ENCODE measurements at places on chromosomes 4 and X.

GRCh38 chrX:38595801-38596200 lies 34.5 kb downstream of the TSPAN7 start:
- DNase-seq, result no peak

DNA sequence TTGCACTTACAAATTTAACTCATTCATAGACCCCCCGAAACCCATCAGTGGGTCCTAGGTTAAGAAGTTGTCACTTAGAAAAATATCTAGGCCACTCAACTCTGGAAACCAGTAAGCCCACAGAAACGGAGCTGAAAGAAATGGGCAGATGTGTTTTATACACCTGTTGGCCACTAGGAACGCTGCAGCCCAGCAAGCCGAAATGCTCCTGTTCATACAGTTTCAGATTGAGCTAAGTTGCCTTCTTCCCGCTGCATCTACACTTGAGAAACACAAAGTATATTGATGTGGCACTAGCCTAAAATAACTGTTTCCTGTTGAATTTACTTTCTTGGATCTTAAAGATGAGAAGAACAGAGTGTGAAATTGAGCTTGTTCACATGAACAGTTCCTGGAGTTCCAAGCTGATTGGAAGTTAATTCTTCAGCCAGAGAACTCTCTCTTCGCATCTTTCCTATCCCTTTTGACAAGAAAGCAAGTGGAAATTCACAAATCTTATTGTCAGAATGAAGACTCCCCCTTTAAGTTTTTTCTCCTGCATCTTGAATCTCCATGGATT lies 174.1 kb downstream of the RBMX2 start:
- DNase-seq, result peak; percentile 27

GRCh38 chrX:7318241-7318640 lies 170.3 kb upstream of the PUDP start:
- no peak for DNase-seq

GRCh38 chr4:154985673-154986072 lies 204.6 kb downstream of the RBM46 start:
- DNase-seq, result no peak

DNA sequence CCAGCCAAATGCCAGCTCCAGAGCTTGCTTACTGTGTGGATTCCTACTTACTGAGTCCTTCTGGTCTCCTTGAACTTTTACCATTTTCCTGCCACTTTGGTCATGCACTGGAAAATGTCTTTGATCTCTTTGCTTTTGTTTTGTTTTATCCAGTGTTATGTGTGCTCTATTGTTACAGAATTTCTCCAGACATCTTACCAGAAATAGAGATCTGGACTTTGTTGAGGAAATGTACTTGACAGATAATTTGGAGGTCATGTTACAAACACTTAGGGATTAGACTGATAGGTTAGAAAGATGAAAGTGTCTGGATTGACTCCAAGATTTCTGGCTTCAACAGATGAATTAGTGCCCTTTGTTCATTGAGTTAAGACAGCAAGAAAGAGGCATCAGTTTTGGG lies 5.7 kb upstream of the ZNF330 start:
- DNase-seq, result no peak

DNA sequence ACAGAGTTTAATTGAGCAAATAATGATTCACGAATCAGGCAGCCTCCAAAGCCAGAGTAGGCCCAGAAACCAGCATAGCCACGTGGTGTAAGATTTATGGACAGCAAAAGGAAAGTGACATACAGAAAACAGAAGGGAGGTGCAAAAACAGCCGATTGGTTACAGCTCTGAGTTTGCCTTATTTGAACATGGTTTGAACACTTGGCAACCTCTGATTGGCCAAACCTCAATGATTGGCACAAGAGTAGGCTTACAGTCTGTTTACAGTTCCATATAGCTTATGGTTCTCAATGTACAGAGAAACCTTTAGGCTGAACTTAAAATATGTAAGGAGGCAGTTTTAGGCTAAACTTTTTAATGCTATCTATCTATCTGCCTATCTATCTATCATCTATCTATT lies 394.8 kb downstream of the CFAP47 start:
- no peak for DNase-seq

DNA sequence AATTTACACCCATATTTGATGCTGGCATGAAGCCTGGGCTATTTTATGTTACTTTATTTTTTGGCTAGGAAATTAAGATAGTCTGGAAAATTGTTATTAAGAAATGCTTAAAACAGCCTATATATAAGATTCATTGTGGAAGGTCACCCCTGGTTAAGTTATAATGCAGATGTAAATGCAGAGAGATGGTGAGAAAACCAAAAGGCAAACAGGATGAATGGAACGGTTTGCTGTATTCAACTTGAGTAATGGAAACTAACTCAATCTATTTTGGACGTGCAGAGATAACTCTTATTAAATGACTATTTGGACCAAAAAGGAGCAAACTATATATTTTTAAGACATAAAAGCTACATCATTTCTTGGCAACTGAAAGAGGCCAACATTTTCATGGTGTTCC lies 446.3 kb upstream of the FRG1 start:
- DNase-seq, result no peak

DNA sequence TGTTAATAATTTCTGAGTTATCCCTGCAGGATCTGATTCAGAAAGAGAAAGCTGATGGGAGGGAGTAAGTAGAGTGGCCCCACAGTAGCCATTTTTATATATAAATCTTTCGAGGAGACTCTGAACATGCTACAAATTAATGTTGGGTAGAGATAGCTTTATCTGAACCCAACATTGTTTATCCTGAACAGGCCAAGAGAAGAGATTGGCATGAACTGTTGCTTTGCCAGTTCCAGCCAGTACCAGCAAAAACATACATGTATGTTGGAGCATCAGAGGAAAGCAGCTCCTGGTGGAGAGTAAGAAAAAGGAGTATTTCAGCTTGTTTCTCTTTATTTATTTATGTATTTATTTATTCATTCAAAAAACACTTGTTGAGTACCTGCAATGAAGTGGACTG lies 1.6 kb downstream of the MAOA start:
- no peak for DNase-seq

DNA sequence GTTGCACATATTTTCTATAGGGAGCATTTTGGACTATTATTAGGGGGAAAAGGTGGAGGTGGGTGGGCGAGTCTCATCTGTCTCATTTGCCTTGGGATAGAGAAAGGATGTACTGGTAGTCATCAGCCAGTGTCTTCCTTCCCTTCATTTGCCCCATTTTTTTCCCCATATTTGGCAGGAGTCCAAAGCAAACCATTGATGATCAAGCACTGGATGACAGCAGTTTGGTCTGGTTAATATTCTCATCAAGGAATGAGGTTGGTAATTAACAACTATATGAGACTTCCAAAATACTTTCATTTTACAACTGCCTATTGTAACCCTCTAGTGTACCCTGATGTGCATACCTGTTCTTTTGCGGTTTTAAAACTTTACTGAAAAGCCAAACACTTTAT lies 22.6 kb upstream of the IGFBP7 start:
- no peak for DNase-seq

GRCh38 chr4:68489338-68489737 lies 42.1 kb downstream of the TMPRSS11E start:
- DNase-seq, result no peak

- DNase-seq, result no peak
Measured at GRCh38 chrX:40867352-40867751, 132.0 kb upstream of the MED14 start.

DNA sequence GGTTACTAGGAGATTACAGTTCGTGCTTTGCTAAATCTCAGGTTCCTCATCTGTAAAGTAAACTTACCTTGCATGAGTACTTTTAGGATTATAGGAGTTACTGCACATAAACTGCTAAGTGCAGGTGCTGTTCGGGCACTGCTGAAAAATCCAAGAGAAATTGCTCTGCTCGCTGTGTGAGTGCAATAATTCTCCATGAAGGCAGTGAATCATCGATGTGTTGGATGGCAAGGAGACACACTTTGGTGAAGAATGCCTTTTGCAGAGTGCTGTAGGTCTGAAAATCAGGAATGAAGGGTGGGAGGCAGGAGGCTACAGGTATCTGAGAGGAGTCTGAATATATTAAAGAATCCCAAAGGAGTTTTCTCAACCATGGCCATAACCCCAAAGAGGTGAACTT lies 113.0 kb downstream of the CHIC2 start:
- DNase-seq, result no peak

- no peak for DNase-seq
Measured at GRCh38 chr4:3681191-3681590, 85.0 kb upstream of the ADRA2C start.

DNA sequence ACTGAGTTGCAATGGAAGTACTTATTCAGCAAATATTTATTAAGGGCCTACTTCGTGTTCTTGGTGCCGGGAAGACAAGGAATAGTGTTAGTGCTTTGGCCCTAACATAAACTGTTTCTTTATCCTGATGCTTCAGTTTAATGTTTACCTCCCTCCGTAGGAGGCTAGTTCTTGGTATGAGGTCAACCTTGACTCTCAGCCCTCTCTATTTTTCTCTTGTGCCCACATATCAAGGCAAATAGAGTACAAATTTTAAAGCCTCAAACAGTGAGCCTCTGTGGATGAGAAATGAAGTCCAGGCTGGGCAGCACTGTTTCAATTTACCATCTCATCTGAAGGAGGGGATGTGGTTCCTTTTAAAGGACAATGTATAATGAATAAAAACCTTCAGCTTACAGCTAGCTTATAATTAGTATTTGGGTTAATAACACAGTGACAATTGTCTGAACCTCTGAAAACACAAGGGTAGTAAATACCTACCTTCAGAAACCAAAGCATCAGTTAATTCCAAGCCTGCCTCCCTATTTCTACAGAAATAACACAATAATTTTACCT lies 68.5 kb downstream of the SH3RF1 start:
- no peak for DNase-seq

GRCh38 chrX:20594985-20595384 lies 328.3 kb upstream of the RPS6KA3 start:
- no peak for DNase-seq

- DNase-seq, result no peak
Measured at GRCh38 chrX:135264206-135264605, 12.3 kb downstream of the ETDA start.

DNA sequence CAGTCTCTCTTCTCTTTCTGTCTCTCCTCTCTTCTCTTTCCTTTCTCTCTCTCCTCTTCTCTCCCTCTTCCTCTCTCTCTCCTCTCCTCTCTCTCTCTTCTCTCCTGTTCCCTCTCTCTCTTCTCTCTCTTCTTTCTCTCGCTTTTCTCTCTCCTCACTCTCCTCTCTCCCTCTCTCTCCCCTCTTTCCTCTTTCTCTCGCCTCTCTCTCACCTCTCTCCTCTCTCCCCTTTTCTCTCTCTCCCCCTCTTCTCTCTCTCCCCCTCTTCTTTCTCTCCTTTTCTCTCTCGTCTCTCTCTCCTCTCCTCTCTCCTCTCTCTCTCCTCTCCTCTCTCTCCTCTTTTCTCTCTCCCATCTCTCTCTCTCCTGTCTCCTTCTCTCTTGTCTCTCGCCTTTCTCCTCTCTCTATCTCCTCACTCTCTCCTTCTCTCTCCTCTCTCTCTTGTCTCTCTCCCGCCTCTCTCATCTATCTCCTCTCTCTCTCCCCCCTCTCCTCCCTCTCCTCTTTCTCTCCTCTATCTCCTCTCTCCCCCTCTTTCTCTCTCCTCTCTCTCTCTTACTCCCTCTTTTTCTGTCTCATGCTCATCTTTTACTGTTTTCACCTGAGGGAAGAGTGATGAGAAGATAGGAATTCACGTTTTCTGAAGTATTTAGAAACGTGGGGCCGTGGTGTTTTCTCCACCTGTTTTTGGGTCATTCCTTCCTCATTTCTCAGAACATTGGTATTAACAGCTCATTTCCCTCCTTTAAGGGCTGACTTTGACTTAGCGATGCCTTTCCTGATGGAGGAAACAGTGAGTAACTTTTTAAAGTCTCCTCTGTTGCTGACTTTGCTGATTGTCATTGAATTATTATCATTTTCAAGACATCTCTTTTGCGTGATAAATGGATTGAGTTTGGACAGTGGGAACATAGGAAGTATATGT lies 80.6 kb upstream of the CD99 start:
- DNase-seq, result no peak

- no peak for DNase-seq
Measured at GRCh38 chr4:123653236-123653635, 256.6 kb downstream of the SPRY1 start.
